ENCODE measurements at places on chromosomes 1 and 21.
A peak's percentile ranks its signal among the peaks of the same experiment; 100 is the strongest.

GRCh38 chr1:68409426-68409825 lies 40.3 kb downstream of the RPE65 start:
- DNase-seq: peak; percentile 46

DNA sequence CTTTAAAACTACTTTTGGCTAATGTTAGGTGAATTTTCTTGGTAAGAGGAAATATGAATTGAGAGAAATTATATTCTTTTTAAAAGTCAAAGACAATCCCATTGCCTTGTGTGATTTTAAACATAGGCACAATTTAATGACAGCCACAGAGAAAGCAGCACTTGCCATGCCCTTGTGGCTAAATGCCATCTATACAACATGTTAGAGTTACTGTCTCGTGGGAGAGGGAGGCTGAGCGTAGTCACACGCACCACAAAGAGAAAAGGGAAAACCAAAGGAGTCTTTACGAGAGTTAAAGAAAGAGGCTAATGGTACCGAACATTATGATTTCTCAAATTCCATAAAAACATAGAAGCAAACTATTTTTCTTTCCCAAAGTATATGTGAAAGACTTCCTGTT lies 537.9 kb downstream of the PTPRC start:
- no peak for DNase-seq

DNA sequence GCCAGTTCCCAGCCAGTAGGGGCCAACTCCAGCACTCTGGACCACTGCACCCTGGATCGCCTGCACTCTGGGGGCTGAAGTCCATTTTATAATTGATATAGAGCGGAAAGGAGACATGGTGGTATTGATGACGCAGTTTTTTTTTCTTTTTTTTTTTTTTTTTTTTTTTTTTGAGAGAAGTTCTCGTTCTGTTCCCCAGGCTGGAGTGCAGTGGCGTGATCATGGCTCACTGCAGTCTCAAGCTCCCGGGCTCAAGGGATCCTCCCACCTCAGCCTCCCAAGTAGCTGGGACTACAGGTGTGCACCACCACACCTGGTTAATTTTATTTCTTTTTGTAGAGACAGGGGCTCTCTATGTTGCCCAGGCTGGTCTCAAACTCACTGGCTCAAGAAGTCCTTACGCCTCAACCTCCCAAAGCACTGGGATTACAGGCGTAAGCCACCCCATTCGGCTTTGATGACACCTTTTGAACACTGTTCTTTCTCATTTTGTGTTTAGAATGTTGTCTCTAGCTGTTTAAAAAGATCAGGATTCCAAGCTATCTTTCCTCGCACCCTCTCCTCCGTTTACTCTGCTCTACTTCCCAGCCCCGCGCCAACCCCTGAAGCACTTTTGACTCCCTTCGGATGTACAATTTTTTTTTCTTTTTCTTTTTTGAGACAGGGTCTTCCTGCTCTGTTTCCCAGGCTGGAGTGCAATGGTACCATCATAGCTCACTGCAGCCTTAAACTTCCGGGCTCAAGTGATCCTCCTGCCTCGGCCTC lies 960 bp downstream of the MX2 start:
- DNase-seq: no peak

DNA sequence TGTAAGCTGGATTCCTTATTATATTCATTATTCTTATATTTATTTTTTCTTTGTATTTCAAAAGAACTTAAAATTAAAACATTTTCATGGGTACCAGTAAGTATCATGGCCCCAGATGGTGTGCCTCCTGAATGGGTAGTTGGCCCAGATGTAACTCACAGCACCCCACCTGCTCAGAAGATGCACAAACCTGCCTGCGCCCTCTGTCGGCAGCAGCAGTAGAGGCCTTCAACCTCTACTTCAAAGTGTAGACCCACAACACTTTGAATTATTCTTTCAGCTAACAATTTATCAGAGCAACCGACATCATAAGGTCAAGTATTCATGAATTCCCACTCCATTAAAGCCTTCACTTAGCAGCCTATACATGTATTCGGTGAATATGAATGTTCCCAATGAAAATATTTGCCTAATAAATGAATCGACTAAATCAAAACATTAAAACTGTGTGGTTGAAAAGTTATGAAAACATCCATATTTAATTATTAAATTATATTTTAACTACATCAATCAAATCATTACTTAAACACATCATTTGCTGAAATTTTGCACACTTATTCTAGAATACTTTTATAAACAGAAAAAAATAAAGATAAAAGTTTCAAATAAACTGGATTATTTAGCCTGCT lies 25.4 kb downstream of the PIGM start:
- DNase-seq: peak; percentile 81

- DNase-seq: no peak
Measured at GRCh38 chr1:3570066-3570986, 41.0 kb downstream of the MEGF6 start.

DNA sequence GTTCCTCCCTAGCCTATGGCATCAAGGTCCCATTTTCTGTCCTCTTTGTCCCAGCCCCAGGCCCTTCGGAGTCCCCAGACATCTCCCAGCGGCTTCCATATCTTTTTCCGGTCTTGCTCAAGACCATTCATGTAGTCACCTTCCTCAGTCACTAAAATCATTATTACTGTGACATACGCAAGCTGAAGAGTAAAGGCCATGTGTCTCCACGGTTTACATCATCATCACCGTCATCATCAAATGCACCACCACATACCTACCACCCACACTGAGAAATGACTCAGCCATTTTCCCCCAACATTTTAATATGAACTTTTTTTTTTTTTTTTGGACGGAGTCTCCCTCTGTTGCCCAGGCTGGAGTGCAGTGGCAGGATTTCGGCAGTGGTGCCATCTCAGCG lies 43.4 kb downstream of the FHAD1 start:
- DNase-seq: peak; percentile 79

- DNase-seq: no peak
Measured at GRCh38 chr1:232456714-232457113, 173.2 kb downstream of the SIPA1L2 start.

DNA sequence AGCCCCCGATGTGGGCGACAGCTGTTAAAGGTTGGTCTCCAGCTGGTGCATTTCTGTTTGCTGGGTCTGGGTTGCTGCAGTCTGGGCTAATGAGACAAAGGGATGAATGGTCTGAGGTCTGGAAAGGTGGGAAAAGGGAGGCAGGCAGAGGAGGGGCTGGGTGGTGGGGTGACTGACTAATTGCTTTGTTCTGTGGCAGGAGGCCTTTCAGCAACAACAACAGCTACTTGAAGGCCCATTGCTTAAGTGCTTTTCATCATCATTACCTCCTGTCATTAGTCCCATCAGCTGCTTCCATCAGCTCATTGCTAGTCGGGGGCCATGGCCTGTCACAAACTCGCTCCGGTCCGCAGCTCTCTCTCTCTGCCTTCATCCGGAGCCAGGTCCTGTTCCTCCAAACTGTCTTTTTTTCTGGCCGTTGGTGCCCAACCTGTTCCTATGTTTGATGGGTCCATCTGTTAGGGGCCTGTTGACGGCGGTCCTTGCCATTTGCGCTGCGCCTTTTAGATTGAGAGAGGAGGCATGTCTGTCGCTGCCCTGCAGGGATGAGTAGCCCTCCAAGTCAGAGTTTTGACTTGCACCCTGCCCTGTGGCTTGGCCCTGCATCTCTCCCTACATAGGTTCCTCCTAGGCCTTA lies 105.6 kb upstream of the PLXNA2 start:
- DNase-seq: no peak

DNA sequence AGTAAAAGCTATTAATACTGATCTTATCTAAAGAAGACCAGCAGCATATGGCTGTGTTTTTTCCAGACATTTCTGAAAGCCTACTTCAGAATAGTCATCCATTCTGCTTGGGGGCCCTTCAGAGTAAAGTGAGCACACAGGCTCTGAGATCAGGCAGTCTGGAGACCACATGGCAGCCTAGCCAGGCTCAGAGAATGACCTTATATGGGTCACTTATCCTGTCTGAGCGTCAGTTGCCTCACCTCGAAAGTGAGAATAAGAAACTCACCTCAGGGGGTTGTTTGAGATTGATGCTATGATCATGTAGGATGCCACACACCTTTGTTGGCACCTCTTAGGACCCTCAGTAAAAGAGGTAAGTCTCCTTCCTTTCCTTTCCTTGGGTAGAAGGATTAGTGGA lies 270.4 kb downstream of the GRIK1 start:
- DNase-seq: no peak

DNA sequence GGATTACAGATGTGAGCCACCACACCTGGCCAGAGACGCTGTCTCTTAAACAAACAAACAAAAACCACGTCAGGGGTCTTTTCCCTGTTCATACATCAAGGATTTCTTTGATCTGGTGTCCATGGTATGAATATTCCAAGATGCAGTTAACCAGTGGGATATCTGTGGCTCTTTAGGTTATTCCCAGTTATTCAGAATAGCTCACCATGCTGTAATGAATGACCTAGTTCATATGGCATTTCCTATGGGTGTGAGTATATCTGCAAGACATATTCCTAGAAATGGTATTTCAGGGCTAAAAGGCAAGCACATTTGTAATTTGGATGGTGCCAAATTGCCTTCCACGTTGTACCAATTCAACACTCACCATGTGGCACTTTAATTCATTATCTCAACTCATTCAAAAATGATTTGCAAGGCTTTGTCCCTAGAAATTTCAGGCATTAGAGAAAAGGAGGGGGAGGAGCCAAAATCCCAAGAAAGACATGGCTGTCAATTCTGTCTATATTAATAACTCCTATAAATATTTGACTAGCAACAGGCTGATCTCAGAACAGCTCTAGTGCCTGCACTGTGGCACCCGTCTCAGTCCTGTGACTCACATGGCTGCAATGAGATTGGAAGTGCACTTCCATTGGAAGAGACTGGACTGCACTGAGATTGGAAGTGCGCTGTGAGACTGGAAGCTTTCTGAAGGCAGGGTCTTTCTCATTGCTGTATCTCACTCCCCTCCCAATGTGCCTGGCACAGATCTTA lies 6.0 kb upstream of the STMN1 start:
- DNase-seq: peak; percentile 83

GRCh38 chr21:33825915-33826314 lies 89.7 kb downstream of the ATP5PO start:
- DNase-seq: peak; percentile 72

DNA sequence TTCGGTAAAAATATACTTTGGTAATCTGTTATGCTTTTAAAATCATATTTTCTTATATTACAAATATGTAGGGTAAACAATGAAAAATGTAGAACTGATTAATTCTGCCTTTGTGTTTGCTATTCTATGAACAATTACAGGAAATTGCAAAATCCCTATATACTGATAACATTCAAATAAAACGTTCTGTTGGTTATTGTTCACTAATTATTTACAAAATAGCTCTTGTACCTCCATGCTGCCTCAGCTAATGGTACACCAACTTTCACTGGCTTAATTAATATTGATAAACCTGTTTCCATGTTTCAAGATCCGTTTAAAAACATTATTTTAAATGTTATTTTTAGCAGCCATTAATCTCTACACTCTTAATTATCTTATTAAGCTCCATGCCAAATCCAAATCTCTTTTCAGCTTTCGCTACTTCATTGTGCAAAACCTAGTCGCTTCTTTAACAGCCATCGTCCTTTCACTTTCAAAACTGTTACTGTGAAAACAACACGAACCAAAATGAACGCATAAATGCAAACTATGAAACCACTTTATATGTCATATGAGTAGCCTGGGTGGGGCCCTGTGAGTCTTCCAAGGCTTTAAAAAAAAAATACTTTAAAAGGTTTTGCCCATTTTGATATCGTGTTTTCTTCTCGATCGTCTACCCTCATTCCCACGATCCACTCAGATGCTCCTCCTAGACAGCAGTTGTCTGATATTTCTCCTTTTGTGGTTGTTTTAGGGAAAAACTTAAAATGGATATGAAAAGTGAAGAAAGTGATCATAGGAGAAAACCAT lies 807.1 kb downstream of the USP25 start:
- no peak for DNase-seq

- DNase-seq: no peak
Measured at GRCh38 chr1:218493986-218494385, 148.8 kb downstream of the TGFB2 start.

DNA sequence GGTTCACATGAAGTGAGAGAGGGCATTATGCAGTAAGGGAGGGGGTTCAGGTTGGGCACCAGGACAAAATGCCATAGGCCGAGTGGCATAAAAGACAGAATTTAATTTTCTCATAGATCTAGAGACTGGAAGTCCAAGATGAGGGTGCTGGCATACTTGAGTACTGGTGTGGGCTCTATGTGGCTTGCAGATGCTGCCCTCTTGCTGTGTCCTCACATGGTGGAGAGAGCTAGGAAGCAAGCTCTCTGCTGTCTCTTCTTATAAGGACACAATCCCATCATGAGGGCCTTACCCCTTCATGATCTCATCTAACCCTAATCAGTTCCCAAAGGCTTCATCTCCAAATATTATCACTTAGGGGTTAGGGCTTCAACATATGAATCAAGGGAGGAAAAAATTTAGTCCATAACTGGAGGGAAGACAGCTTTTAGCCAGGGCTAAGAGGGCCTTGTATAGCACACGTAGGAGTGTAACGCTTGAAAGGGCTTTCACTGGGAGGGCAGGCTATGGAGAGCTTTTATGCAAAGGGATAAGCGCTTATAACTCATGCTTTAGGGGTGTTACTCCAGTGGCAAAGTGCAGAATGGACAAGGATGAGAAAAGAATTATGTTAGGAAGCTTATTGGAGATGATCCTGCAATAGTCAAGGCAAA lies 64.5 kb downstream of the PLPPR5 start:
- DNase-seq: no peak

- DNase-seq: peak; percentile 35
Measured at GRCh38 chr1:115296981-115297380, 41.1 kb downstream of the NGF start.

DNA sequence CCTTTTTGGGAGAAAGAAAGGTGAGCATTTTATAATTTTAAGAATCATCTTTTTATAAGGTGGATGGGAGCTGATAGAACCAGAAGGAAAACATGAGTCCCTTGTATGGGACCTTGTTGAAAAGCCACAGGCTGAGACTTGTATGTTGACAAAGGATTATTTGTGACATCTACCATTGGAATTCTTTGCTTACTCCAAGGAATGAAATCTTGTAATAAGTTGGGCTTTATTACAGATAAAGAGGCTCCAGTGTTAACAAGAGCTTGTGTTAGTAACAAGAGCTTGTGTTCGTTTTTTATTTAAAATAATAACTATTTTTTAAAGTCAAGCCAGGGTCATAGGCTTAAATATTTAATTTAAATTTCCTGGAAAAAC lies 201.1 kb upstream of the CHRM3 start:
- DNase-seq: no peak

GRCh38 chr1:164519426-164519825 lies 39.6 kb upstream of the PBX1 start:
- DNase-seq: no peak

GRCh38 chr1:63618011-63618410 lies 24.8 kb downstream of the PGM1 start:
- DNase-seq: peak; percentile 19

GRCh38 chr21:31425138-31425537 lies 81.1 kb upstream of the TIAM1 start:
- DNase-seq: no peak

All from GM23248 (cell line).